ENCODE measurements at places on chromosomes 7 and 10.

GRCh38 chr10:69663369-69663947 is 33.4 kb downstream of the FAM241B start:
- DNase-seq = no peak

DNA sequence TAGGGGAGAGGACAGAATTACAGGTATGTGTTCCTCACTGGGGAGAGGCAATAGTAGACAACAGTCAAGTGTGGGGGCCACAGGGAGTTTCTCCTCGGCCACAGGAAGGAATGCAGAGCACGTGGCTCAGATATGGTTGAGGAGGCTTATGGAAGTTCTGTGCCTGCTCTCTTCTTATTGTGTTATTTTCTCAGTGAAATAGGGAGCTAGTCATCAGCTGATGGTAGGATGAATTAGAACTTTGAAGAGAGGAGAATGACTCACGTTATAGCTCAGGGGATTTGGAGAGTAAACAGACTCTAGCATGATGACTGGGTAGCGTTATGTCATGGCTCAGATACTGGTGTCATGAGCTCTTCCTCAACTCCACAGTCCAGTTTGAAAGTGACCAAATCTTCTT is 308.3 kb upstream of the IGFBP3 start:
- DNase-seq = no peak

DNA sequence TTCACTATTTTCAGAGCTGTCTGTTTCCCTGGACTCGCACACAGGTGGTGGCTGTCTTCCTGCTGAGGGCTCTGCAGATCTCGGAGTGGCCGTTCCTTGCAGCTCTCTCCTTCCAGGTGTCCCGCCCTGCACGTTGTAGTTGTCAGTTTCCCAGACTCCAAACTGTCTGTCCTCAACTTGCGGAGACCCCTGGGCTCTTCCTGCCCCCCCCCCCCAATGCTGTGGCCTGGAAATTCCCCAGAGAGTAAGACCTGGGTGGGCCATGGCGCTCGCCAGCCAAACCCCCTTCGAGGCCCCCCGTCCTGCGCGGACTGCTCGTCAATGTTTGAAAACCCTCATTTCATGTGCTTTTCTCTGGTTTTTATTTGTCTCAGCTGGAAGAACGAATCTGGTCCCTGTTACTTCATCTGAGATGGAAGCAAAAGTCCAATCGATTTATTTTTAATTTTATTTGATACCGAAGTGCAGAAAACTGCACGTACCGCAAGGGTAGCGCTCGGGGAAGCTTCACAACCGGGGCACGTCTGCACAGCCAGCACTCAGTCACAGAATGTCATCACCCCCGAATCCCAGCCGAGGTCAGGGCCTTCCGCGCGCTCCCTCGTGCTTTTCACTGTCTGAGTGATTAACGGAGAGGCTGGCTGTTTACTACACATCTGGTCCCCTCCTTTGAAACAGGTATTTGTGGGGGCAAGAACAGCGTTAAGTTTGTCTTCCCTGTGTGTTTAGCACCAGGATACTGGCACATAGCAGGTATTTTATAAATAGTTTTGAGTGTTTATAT is 46.4 kb upstream of the NKX6-2 start:
- no peak for DNase-seq

- no peak for DNase-seq
Measured at GRCh38 chr7:147053746-147054145, 937.1 kb downstream of the CNTNAP2 start.

GRCh38 chr7:140714331-140715040 is 18.0 kb downstream of the NDUFB2 start:
- no peak for DNase-seq

GRCh38 chr10:4234661-4235060 is 449.7 kb upstream of the KLF6 start:
- DNase-seq = peak; percentile 97

DNA sequence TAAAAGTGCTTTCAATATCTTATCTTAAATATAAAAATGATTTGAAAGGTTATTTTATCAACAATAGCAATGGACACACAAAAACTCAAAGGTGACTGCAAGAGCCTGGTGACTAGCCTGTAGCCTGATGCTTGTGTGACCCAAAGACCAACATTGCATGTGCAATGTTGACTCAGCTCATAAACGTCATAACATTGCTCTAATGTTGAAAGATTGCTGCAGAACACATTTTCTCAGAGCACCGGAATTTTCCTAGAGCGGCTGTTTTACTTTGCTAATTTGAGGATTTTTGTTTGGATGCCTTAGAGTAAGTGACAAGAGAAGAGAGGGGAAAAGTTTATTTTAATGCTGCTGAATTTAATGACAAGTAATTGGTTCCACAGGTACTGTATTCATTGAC is 107.1 kb downstream of the RAB18 start:
- DNase-seq = no peak

DNA sequence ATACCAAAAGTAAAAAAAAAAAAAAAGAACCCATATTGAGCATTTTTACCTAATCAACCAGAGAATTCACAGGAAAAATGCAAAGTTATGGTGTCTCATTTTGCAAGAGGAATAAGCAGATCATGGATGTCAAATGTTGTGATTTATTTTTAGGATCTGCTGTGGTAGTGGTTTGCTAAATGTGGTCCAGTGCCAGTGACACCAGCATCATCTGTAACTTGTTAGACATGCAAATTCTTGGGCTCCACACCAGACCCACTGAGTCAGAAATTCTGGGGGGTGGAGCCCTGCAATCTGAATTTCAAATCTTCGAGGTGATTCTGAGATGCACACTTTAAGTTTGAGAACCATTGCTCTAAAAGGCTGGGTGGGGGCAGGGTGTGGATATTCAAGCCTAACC is 30.1 kb upstream of the ZEB1 start:
- DNase-seq = no peak

GRCh38 chr10:78832281-78832680 is 236.5 kb upstream of the ZMIZ1 start:
- DNase-seq = no peak

- no peak for DNase-seq
Measured at GRCh38 chr7:108684629-108685028, 115.0 kb downstream of the DNAJB9 start.

DNA sequence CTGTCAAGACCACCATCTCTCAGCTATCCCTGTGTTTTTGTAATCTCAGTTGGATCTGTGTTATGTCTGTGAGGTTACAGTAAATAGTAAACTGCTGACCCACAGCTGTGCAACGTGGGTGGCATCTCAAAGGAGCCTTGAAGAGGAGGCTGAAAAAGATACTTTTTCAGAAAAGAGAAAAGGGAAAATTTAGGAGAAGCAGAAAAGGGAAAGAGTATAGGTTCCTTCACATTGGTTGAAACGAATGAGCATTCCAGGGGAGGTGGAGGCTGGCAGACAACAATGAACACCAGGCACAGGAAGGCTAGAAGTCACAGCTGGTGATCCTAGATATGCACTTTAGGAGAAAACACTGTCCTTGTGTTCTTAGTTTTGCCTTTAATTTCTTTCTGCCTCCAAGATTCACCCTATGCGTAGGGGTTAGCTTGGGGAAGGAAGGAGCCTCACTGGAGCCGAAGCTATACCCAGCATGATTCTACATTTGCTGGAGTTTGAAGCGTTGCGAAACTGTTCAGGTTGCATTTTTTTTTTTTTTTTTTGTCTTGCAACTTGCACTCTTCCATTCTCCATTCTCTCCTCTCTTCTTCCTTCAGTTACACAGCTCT is 18.3 kb downstream of the CPED1 start:
- peak; percentile 5 for DNase-seq

DNA sequence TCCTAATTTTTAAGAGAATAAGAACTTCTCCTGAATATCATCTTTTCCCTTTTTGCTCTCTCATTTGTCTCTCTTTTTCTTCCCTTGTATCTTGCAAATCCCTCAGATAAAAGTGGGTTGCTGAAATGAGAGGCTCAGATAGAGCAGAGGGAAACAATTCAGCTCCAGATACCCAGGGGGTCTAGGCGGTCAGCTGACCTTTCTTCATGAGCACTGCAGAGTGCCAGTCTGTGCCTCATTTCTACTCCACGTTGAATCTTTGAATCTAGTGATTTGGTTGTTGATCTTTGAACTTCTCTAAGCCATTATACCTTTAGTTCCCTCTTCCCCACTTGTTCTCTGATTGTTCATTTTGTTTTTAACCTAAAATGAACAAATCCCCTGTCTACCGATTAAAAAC is 572.6 kb downstream of the PTPRN2 start:
- no peak for DNase-seq

GRCh38 chr10:42691361-42692120 is 53.2 kb upstream of the ZNF33B start:
- DNase-seq = no peak

GRCh38 chr10:10680496-10680895 is 337.2 kb upstream of the CELF2 start:
- DNase-seq = no peak

GRCh38 chr7:35874886-35875285 is 74.0 kb downstream of the SEPTIN7 start:
- DNase-seq = no peak

DNA sequence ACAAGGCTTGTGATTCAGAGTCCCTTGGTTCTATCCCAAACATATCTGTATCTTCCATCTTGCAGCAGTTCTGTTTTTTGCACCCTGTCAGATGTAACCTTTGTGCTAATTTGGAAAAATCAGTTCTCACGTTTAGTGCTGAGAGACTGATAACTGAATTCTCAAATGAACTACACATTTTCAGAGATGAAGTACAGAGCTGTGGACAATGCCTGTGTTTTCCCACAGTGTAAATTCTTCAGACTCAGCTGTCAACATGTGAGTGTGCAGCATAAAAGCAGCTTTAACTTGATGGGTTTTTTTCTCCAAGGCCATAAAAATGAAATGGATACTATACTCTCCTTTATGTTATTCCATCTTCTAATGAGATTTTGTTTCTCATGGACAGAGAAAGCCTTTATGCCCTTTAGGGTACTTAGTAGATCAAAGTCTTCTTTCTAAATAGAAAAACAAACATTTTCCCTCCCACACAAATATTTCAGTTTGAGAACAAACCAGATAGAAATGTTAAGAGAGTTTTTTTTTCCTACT is 150.9 kb downstream of the SEMA3A start:
- no peak for DNase-seq

DNA sequence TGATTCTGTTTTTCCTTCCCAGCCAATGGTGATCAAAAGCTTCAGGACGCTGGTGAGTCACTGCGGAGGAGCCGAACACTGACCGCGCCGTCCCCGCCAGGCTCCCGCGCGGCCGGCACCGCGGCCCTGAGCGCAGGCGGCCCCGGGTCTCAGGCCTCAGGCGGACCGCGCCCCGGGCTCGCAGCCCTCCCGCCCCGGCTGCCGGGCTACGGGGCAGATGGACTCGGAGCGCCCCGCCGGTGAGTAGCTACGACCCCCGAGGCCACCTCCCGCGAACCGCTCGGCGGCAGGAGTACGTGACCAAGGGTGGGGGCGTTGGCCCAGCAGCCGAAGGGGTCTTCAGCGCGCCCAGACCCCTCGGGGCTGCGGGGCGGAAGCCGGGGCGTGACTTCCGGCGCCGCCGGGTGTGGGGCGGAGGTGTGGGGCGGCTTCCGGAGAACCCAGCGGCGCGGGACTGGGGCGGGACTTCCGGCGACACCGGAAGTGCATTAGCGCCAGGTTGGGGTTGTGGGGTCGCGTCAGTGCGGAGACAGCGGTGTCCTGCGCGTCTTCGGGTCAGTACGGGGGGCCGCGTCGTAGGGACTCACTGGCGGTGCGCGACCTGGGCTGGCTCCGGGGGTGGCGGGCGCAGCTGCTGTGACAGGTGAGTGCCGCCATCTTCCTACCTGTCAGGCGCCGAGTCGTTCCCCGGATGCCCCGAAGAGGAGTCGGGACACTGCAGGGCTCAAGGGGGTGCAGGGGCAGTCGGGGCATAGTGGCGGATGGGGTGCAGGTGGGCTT is at the start of gene WDR37:
Gene WDR37 (plus strand): TSS at position 60 of the 780 bp plus-strand sequence. CDS start 15,771 bp downstream, outside the sequence.
- peak; percentile 66 for DNase-seq

DNA sequence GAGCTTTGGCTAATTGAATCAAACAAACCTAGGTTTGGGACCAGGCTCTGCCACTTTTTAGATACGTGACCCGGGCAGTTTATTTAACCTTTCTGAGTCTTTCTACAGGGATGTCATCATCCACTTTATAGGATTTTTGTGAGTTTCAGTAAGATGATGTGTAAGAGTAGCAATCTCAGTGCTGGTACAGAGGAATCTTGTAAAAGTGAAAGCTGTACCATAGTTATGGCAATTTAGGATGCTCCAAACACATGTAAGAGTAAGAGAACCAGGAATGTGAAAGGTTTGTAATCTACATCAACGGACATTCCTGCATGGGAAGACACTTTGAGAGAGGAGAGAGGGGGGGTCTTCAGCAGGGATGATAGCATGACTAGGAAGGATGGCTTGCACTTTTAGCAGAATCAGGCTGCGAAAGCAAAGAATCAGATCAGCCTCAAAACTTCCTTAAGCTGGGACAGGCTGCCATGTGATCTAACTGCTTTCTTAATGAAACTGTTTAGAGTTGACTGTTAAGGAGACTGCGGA is 968 bp downstream of the NOLC1 start:
- DNase-seq = no peak

DNA sequence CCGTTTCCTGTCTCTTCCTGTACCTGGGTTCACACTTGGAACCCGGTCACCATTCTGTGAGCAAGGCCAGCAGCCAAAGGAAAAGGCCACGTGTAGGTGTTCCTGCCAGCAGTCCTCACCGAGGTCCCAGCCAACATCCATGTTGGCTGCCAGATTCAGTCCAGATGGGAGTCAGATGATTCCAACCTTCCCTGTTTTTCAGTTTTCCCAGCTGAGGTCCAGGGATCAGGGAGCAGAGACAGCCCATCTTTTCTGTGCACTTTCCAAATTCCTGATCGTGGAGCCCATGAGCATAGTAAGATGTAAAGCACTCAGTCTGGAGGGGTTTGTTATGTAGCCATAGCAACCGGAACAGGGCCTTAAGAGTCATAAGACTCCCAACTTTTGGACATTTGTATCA is 3.9 kb upstream of the PVRIG start:
- DNase-seq = no peak

- DNase-seq = no peak
Measured at GRCh38 chr7:18344536-18344935, 151.0 kb upstream of the HDAC9 start.

DNA sequence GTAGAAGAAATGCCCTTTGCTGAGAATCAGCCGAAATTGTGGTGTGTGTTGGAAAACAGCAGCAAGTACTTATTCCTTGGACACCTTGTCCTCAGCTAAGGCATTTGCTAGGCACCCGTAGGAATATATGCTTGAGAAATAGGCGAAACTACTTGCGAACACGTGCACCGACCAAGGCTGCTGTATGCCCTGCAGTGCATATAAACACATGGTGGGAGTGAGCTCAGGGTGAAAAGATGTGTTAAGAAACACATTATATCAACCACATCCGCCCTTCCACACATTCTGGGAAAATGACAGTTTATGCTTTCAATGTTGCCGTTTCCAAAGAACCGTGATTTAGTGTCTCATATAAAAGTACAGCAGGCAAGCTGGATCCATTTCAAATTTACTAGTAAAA is 199.2 kb downstream of the JCAD start:
- DNase-seq = peak; percentile 84
